Esophagus squamous epithelium (tissue), 5 donors: ENCODE measurements at places on chromosomes 3 and 15.
A peak's percentile ranks its signal among the peaks of the same experiment; 100 is the strongest.

- DNase-seq, result no peak
These were observed 56.7 kb upstream of the LMOD3 start for GRCh38 chr3:69178838-69179739.

DNA sequence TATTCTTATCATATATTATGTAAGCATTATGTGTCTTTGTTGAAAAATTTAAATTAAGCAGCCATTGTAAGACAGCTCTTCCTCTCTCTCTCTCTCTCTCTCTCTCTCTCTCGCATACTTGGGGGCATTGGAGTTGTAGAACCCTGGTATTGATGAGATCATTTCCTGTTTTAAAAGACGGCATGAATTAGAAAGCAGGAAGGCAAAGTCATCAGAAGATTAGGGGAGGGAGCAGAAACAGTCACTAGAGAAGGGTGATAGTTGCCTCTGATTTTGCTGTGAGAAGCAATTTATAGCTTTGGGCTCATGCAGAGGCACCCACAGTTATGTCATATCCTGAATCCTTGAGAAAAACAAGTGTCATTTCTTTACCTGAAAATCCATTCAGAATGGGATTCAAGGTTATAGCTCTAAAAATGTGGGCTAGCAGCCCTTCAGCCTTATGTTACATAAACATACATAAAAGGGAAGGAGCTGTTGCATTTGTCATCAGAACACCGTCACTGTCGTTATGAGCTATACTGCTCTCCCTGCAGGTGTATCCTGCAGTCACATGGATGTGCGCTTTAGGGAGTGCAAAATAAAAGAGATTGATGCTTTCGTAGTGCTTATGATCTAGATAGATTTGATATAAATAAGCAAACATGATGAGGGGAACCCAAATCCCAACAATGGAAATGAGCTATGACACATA, 213.8 kb downstream of the NR1D2 start:
- DNase-seq, result no peak

- no peak for DNase-seq
These were observed 37.6 kb downstream of the GMPS start for GRCh38 chr3:155908086-155908485.

DNA sequence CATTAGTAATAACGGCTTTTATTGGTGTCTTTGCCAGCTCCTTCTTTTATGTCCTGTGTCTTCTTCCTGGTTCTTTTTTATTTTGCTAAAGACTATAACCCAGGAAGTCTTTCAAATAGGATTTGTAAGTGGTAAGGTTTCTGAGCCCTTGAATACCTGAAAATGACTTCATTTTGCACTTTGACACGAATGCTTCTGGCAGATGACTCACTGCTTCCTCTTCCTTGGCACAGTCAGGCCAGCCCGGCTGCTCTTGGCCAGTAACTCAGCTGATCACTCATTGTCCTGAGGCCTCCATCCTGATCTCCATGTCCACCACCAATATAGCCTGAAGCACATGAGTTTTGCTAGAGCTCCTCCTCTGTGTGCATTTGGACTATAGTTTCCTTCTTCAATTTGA, 48.7 kb upstream of the NR2E3 start:
- DNase-seq, result no peak

DNA sequence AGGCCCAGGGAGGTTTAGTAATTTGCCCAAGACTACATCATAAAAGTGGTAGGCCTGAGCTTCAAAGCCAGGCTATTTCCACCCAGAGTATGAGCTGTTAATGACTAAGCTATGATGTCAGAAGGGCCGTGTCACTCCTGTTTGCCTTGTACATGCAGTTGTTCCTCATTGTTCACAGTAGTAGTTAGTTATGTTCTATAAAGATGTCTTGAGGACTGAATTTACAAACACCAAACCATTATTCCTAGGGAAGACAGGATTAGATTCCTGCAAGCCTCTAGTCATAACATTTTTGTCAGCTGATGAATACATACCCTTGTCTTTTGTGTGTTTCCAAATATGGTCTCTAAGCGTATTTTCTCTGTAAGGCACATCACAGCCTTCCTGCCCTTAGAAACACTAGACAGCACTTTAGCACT, 20.9 kb upstream of the LARS2 start:
- no peak for DNase-seq

- DNase-seq, result no peak
These were observed 25.9 kb upstream of the GP9 start for GRCh38 chr3:129034642-129035041.

DNA sequence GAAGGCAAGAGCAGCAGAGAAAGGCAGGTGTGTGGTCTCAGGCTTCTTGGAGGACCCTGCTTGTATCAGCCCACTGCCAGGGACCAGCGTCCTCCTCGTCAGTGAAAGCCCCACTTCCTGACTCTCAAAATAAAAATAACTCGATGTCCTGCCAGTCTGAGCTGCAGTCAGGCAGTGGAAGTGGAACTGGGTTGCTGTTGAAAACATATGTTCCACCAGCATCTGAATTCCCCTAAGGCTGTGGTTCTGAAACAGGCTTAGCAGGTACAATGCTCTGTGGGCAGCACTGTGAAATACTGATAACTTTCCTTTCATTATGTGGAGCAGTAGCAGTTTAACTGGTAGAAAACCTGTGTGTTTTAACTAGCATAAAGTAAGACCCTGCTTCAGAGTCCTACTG, 121.6 kb upstream of the EIF1B start:
- no peak for DNase-seq

DNA sequence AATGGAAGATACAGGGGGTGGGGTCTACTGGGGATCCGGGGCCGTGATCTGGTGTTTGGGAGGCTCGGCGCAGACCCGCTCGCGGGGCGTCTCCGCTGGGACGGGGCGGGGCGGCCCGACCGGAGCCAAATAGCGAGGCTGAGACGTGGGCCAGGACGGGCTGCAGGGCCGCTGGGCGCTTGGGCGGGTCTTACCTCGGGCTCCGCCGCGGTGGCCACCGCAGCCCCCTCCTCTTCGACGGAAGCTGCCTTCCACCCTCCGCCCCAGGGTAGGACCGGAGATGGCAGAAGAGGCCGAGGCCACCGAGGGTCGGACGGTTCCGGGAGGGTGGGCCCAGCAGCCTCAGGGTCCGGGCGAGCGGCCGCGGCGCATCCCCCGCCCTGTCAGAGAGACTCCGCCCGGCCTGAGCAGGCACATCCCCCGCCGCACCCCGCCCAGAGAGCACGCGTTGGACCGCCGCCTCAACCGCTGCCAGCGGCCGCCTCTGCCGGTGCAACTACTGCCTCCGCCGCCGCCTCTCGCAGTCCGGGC, 399 bp downstream of the MYO9A start:
- DNase-seq, result peak; percentile 38

DNA sequence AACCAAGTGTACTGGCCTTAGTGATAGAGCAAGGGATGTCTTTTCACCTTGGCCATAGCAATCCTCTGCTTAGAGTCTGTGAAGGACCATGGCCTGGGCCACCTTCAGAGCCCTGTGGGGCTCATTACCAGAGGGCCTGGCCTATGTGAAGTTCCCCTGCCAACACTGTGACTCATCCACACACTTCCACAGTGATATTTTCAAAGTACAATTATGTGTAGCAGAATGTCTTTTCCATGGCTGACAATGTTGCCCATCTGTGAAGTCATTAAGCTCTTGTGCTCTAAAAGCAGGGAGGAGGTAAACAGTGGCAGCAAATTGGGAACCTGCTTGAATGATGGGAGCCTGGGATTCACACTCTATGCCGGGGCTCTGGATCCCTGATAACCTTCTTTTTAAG, 12.2 kb upstream of the CACNA1D start:
- DNase-seq, result no peak

- no peak for DNase-seq
These were observed 13.6 kb downstream of the TF start for GRCh38 chr3:133759740-133760305.

DNA sequence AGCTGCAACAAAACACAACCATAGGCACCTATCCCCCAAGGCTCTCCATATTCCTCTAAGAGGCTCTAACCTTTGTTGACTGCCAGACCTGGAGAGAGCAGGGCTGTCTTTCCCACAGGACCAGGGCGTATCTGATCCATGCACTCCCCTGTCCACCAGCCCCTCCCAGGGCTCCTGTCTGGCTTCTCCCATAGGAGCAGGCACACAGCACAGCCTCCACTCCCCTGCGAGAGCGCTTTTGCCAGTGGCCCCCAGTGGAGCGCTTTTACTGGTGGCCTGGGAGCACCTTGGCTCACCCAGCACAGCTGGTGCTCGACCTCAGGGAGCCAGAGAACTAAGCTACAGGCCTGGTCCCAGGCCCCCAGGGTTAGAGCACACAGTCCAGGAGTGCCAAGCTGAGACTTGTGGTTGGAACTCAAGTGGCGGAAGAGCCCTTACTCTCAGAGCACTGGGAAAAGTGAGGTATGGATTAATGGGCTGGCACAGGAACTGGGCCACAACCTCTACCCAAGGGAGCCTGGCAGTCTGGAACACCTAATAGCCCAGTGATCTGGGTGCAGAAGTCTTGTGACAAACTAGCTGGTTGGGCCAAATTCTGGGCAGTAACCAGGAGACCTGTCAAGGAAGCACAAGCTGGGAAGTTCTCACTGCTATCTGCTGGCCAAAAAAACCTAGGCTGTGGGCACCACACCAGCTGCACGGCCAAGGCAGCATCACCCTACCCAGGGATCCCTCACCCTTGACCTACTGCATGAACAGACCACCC, 79.6 kb downstream of the PPP2R3A start:
- DNase-seq, result no peak

GRCh38 chr15:37034392-37034791, 66.0 kb downstream of the MEIS2 start:
- DNase-seq, result no peak

DNA sequence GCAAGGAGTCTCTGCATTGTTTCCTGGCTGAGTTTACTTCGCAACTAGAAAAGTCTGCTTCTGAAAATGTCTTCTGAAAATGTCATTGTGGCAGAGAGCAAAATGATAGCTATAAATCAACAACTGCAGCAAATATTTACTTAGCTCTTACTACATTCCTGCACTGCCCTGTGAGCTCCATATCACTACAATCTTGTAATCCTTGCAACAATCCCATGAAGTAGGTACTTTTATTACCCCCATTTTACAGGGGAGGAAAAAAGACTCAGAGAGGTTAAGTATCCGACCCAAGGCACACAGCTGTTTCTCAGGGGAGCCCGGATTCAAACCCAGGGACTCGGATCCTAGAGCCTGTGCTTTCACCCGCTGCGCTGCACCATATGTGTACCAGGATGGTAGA, 34.2 kb upstream of the SPTBN5 start:
- DNase-seq, result no peak
